ENCODE measurements at places on chromosomes 11 and 22.
A peak's percentile ranks its signal among the peaks of the same experiment; 100 is the strongest.

DNA sequence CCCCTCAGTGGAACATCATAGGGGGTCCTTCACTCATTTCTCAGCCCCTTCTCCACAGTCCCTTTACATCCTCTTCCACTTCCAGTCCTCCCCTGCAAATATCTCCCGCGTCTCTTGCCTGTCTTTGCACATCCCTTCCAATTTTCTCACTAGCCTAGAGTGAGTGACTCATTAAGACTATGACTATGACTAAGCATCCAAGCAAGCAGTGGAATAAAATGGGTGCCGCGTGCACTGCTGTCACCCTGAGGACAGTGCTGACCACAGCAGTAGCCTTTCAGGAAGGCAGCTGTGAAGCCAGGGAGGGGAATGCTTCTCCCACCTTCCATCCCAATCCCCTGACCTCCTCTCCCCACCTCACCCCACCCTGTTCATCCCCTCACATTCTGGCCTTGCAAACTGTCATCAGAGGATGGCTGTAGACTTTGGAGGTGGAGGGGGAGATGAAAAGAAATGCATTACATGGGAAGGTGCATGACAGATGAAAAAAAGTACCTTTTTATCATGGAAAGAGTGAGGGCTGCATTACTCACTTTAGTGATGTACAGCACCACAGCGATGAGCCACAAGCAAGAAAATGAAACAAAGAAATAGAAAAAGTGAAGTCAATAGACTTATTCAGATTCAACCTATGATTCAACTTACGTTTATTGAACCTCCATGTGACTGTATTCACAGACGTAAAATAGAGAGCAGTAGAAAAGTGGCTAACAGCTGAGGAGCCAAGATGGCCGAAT, 948.2 kb downstream of the NTM start:
- no peak for DNase-seq

GRCh38 chr11:40287916-40288803, 1171.3 kb downstream of the LRRC4C start:
- DNase-seq, result peak; percentile 8

GRCh38 chr11:99065121-99065520, 44.4 kb downstream of the CNTN5 start:
- DNase-seq, result no peak

GRCh38 chr11:106420048-106420665, 342.7 kb downstream of the AASDHPPT start:
- DNase-seq, result no peak

- no peak for DNase-seq
These were observed 18.4 kb downstream of the MS4A6E start for GRCh38 chr11:60345489-60345888.

DNA sequence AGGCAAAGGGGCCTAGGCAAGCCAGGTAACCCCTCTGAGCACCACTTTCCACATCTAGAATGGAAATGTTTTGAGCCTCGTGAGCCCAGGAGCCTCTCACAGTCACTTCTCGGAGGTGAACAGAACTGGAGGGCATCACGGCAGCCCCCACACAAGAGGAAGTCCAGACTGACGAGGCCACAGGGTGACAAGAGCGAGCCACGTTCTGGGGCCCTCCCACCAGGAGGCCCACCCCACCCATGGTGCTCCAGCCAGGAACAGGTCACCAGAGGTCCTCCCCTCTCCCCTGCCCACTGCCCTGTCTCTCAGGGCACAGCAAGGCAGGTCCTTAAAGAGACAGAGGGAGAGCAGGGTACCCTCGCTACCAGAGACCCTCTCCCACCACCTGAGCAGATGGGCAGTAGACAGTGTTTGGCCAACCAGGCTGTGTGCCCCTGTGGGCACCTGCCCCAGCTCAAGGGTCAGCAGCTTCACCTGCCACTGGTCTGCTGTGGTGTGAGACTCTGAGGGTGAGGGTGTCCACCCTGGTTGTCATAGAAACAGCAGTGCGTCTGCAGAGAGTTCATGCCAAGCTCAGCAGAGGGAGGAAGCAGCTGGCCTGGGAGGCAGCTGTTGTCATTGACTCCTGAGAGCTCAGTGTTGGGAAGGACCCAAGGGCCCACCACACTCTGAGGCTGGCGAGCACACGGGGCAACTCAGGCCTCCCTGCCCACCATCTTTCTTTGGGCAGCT, 31.4 kb downstream of the RSPH14 start:
- peak; percentile 6 for DNase-seq

DNA sequence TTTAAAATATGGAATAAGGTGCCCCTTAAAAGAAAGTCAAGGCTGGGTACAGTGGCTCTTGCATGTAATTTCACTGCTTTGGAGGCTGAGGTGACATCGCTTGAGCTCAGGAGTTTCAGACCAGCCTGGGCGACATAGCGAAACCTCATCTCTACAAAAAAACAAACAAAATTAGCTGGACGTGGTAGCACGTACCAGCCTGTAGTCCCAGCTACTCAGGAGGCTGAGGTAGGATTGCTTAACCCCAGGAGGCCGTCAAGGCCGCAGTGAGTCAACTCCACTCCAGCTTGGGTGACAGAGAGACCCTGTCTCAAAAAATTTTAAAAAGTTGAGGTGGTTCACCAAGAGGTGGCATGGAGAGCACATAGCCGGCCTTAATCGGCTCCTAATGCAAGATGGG, 17.7 kb upstream of the ADORA2A start:
- DNase-seq, result no peak

- DNase-seq, result no peak
These were observed 22.8 kb downstream of the GRAP2 start for GRCh38 chr22:39923696-39924095.

GRCh38 chr11:29657709-29658108, 359.1 kb downstream of the KCNA4 start:
- DNase-seq, result no peak

DNA sequence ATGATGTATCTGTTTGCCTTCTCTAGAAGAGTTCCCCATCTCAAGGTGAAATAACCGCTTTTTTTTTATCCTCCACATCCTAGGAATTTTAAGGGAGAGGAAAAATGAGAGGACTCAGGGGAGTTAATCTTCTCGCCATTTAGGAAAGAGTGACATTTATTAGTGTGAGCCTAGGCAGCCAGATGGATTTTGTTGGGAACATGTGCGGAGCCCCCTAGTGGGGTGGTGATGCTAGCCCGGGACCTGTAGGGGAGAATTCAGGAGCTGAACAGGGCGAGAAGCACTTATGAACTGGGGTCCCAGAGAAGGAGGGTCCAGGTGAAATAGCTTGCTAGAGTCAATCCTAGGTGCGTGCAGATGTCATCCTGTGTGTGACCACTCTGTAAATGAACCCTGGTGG, 10.7 kb downstream of the IL17RA start:
- no peak for DNase-seq

GRCh38 chr11:109584001-109584972, 162.3 kb downstream of the C11orf87 start:
- no peak for DNase-seq

DNA sequence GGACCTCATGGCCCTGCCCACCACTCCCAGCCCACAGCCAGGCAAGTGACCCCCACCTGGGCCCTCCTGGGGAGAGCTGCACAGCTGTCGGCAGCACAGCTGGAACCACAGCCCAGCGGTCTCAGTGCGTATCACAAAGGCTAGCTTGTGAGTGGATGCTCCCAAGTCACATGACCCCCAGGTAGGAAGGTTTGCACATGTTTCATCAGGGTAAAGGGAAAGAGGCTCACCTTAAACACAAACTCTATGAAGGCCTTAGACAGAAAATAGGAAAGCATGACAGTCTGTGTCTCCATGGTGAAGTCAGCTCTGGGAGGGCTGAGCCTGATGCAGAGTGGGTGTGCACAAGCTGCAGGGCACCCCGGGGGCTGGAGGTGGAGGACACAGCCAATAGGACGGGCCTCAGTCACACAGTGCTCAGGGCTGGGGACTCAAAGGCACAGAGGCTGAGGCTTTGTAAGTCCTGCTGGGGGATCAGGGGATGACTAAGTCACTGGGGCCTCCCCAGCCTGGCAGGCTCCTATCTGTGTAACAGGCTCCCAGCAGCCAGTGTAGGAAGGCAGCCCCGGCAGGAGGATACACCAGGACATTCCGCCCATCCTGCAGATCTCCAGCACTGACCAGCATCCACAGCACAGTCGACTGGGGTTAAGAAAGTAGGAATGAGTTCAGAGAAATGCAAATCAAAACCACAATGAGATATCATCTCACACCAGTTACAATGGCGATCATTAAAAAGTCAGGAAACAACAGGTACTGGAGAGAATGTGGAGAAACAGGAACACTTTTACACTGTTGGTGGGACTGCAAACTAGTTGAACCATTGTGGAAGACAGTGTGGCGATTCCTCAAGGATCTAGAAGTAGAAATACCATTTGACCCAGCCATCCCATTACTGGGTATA, 22.0 kb downstream of the CELSR1 start:
- DNase-seq, result no peak

- DNase-seq, result no peak
These were observed 20.4 kb upstream of the LRRC55 start for GRCh38 chr11:57161351-57161750.

- no peak for DNase-seq
These were observed 36.0 kb downstream of the IRAG1 start for GRCh38 chr11:10657308-10658271.

DNA sequence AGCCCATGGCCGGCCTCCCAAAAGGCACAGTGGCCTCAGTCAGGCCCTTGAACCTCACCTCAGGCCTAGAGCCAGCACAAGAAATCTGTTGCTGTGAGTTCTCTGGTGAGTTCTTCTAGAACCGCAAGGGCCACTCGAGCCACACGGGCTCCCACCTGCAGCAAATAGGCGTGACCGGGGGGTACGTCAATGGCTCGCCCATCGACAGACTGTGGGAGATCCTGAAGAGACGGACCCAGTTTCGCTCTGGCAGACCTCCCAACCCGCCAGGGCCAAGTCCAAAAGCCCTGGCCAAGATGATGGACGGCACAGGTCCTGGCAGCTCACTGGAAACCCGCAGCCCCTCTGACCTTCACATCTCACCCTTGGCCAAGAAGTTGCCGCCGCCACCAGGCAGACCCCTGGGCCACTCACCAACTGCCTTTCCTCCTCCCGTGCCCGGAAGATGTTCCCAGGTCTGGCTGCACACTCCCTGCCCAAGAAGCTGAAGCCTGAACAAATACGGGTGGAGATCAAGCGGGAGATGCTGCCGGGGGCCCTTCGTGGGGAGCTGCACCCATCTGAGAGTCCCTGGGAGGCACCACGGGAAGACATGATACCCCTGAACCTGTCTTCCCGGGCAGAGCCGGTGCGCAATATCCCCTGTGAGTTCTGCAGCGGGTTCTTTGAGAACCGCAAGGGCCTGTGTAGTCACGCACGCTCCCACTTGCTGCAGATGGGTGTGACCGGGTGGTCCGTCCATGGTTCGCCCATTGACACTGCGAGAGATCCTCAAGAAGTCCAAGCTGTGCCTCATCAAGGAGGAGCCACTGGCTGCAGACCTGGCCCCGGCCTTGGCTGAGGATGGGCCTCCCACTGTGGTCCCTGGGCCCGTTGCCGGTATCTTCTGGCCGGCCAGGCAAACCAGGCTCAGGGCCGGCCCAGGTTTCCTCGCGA, 544.2 kb upstream of the CCDC179 start:
- no peak for DNase-seq

DNA sequence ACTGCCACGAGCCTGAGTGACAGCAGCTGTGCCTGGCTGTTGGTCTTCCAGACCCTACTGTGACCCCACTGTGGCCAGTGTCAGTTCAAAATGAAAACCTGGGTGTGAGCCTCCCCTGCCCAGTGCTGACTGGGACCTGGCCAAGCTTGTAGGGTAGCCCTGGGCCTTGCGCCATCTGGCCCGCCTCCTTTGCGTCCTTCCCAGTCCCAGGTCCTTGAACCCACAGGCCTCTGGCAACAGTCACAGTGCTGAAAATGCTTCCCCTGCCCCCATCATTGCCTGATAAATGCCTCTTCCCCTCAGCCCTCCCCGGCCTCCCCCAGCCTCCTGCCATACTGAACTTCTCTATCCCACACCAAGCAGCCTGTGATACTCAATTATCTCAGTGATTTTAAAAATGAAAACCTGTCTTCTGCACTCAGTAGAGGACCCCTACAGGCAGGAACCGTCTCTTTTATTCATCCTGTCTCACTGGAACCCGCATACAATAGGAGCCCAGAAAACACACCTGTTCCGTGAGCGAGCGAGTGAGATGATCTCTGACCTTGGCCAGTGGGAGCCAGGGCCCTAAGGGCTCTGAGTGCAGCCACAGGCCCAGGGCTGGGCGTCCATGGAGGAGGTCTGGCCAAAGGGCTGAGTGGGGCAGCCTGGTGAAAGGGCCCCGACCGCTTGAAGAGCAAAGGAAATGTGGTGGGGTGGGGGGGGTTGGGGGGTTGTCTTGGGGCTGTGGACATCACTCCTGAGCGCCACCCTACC, 49.7 kb upstream of the TTLL12 start:
- no peak for DNase-seq

DNA sequence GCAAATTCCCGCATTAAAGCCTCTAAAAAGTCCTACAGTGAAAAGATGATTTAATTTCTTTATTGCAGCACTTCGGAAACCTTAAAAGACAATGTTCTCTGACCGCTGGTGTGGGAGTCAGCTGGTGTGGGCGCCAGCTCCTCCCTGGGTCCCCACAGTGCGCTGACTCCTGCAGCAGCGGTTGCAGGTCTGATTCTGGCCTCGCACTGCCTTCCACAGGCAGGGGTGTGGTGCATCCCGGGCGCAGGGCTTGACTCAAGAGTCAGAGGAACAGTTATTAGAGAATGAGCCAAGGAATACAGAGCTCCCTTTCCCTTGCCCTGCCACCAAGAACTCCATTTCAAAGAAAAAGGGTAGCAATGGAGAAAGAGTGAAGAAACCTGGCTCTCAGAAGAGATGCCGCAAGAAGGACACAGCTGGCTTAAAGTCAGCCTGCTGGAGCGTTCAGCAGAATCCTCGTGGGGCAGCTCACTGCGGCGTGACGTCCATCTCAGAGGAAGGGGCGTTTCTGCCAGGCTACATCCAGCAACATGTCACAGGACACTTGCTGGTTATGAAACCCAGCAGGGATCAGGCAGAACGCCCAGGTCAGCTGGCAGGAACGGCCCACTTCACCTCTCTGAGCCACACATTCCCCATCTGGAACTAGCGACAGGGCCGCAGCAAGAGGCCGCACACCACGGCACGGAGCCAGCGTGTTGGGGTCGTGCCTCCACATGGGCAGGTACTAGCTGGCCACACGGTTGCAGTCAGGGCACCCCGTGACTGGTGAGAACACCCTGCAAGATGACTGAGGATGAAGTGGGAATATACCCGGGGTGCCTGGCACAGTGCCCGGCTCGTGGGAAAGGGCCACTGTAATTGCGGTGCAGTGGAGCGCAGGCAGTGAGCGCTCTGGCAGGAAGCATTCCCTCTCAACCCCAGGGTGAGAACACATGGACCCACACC, 18.1 kb upstream of the EFCAB6 start:
- no peak for DNase-seq

GRCh38 chr11:26778000-26778757, 56.3 kb upstream of the SLC5A12 start:
- no peak for DNase-seq
